Esophagus muscularis mucosa (tissue), 4 donors: ENCODE measurements at places on chromosomes 2 and 18.

DNA sequence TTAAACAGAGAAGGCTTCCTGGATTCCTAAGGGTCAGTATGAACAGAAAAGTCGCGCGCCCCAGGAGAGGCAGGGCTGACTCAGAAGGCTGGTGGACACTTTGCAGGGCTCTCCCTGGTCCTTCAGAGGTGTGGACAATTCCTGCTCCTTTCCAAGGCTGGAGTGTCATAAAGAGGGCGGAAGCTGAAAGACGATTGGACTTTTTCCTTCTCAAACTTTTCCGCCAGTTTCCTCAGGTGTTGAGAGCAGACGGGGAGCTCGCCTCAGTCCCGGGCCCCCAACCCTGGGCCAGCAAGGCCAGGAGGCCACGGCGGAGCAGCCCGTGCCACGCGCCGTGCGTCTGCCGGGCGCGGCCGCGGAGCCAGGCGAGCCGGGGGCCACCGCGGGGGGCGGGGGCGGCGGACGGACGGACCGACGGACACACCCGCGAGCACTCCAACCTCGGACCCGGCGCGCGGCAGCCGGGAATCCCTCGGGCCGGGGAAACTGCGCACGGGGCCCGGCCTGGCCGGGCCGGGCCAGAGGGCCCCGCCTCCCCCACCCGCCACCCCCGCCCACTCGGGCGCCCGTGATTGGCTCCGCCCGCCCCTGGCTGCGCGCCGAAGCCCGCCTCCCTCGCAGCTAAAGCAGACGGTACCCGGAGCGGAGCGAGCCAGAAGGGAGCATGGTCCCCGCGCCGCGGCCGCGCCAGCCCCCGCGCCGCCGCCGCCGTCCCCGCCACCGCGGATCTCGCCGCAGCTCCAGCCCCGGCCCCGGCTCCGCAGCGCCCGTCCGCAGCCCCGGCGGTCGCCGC lies at the start of gene KLHL29:
KLHL29 (plus strand) TSS at position 629 of the 793 bp plus-strand sequence. CDS start 177,018 bp downstream, outside the sequence.
- DNase-seq: peak; percentile 95

DNA sequence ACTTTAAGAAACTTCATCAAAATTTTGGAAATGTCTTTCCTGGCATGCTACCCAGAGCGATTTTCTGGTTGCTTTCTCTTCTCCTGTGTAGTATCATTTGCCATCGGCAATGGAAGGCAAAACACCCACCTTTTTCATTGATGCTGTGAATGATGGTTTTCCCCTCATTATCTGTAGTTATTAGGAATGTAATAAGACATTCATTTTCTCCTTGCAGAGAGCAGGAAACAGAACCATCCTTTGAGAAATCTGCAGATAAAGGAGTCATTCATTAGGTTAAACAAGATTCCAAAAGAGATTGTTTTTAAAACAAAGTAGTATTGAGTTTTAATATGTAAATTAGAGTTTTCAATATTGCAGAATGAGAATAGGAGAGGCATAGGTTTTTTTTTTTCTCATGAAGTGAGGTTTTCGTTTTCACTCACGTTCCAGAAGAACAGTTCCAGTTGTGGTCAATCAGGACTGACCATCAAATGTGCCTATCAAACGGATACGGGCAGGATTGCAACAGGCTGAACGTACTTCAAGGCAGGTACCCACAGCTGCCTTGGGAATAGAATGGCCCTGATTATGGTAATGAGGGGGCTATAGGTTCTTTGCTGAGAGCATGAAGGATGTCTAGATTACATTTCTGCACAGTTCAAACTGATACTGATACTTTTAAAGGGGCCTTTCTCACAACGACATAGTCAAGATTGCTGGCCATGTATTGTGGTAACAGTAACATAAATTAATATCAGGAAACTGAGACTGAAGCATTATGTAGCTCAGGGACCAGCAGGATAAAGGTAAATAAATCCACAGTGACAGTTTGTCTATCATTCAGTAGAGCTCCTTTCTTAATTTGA lies 49.8 kb upstream of the PLA2R1 start:
- DNase-seq: no peak

DNA sequence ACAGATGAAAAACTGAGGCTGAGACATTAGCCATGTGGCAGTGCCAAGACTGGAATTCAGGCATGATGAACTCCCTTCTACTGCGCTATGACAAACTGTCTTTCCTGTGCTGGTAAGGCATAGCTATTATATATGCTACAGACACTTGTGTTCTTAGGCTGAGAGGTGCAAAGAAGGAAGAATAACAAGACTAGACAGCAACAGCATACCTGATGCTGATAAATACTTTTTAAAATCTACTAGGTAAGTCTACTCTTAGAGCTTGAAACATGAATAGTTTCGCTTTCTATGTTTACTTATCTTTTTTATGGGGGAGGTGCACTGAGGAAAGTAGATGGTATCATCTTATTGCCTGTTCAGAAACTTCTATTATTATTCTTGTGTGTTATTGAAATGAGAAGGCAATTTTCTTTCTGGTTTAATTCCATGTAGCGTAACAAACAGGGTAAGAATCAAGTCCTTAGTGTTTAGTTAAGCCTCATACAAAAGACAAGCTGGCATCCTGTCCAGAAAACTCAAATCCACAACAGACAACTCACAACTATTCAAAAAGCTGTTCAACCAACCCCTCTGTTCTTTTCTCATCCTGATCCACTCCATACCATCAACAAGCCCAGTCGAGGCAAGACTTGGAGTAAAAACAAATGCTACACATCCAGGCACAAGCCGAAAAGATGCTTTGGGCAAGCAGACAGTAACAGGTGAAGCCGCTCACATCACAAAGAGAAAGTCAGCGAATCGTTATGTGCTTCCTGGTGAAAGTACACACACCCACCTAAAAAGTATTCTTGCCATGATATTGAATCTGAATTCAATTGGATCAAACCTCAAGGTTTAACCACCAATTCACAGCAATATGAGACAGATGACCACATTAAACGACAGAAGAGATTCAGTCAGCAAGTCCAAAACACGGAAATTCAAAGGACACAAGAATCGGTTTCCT lies 1.5 kb downstream of the TTC32 start:
- DNase-seq: no peak

DNA sequence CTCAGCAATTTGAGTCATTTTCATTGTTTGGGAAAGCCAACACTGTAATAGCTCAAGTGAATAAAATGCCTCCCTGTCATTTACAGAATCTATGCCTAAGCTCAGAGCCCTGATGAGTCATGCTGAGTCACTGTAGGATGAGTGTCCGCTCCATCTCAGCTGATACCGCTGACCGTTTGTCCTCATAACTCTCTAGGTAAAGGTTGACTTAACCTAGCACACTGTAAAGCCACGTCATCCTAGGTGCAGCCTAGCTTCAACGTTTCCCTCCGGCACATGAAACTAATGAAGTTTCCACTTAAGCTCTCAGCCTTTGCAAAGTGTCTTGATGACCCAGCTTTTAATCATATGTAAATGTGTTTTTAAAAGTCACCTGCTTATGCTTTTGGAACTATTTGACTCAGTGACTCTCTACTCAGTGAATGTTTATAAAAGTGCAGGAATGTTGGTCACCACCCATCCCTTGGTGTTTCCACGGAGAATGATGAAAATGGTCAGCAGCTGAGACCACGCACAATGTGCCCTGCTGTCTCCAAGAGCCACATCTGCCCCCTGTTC lies 154.0 kb downstream of the PMAIP1 start:
- no peak for DNase-seq

DNA sequence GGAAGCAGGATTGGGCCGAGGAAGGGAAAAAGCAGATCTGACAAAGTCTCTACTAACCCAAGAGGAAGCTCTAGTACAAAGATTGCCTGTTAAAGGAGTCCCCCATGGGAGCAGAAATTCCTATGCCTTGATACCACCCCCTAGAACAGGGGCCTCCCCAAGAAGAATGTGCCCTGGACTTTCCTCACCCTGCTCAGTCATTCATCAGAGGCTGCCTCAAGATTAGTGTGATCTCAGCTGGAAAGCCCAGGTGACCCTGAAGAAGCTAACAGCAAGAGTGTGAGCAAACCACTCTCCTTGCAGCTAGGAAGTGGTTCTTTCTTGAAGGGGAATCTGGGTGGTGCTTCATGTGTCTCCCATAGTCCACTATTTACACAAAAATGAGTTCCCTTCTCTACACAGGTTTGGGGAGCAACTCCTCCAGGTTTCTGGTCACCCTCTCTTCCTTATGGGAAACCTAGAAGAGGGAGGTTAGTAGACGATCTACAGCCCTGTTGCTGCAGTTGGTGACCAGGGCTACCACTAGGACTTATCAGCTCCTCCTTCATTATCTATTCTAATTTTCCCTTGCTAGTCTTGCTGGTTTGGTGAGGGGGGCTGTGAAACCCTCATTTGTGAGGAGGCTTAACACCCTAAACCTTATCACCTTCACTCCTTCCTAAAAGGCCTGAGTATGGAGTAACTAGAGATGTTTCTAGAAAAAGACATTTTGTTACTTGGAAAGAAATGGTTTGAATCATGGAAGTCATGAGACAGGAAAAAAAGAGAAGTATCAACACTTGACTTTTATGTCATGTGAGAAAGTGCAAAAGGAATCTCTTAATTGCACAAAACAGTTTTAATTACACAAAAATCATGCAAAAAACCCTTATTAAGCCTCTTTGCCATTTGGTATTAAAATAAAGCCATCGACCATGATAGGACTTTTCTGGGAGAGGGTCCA lies 2.9 kb upstream of the WDR7 start:
- no peak for DNase-seq

GRCh38 chr2:46294176-46294836 lies 2.9 kb upstream of the EPAS1 start:
- no peak for DNase-seq

DNA sequence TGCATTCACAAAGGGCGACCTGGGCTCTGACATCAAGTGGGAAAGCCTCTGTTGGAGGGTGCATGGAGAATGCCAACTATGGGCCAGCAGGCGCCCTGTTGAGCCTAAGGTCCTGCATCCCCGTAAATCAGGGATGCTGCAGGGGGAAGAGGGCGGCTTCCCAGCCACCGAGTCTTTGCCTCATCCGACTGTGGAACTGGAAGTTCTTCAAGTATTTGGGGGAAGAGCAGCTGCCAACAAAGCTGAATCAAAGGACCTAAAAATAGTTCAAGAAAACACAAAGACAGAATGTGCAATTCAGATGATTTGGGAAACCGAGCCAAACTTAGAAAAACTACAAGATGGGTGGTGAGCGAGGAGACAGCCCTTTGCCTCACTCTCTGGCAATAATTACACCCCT lies 281.1 kb upstream of the MGAT5 start:
- DNase-seq: no peak

- no peak for DNase-seq
These were observed 71.9 kb upstream of the GALNT5 start for GRCh38 chr2:157185476-157186227.

GRCh38 chr2:101806123-101806522 lies 108.6 kb downstream of the MAP4K4 start:
- DNase-seq: no peak

GRCh38 chr2:126616606-126617069 lies 39.3 kb upstream of the GYPC start:
- DNase-seq: no peak

DNA sequence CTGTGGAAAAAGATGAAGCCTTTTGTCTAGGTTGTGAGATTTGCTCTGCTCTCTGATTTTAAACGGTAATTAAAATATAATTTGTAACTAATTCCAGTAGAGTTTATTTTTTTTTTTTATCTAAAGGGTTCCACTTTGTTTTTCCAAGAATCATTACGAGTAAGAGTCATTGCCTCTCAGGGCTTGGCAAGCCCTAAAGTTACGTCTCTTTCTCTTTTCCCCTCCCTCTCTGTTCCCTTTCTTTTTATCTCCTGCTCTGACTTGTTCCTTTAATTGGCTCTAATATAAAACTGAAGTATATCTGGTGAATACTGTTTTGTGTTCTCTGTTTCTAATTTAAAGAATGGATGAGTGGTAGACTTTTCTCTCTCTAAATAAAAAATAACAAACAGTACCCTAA lies 75.8 kb downstream of the CALCRL start:
- DNase-seq: no peak

DNA sequence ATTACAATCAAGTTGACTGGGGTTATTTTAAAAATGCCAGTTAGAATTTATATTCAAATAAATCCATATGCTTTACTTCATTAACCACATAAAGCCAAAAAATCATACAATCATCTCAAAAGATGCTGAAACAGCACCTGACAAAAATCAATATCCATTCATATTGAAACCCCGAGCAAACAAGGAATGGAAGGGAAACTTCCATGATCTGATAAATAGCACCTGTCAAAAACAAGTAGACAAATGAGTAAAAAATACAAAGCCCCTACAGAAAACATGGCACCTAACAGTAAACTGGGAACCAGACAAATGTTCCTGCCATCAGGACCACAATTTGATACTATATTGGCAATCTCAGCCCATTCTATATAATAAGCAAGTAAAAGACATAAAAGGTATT lies 227.5 kb downstream of the HDAC4 start:
- no peak for DNase-seq

GRCh38 chr2:17228461-17228860 lies 289.8 kb downstream of the RAD51AP2 start:
- no peak for DNase-seq

- DNase-seq: no peak
These were observed 62.6 kb downstream of the EN1 start for GRCh38 chr2:118784860-118785259.

DNA sequence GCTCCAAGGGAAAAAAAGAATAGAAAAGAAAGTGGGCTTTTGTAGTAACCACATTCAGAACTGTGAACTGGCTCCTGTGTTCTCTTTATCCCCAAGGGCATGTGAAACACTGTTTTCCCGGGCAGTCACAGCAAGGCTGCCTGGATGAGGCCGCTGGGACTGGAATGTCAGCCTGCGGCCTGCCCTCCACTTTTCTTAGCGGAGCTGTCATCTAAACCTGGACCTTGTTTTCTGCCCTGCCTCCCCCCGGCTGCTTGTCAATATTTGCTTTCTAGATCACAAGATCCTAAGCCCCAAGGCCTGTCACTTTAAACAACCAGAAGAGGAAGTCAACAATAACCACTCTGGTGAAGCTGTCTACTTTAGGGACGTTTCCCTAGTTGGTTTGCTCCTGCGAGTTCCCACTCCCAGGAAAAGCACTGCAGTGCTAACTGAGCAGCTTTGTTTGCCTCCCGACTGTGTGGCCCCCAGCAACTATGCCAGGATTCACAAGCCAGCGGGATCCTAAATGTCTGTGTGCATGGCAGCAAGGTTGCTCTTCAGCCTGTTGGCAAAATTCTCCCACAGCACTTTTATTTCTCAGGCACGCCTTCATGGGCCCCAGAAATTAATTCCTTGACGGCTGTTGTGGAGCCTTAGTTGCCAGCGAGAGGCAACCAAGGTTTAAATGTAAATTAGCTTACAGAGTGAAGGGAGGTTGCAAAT lies 30.6 kb downstream of the SOWAHC start:
- no peak for DNase-seq

DNA sequence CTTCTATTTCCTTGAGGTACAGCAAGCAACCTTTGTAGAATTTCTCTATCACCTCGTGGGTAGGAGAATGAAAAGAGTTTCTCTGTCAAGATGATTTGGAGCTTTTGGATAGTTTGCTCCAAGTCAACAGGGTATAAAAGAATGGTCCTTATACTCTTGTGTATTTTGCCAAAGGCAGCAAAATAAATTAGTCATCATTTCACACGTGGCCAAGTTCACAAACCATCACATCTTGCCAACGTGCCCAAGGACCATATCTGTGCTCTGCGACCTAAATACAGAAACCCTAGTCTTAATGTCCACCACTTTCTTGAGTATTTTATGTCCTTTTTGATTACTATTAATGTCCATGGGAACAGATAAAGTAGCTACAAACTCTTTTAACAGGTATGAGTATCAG lies 262.9 kb downstream of the AFF3 start:
- no peak for DNase-seq

- no peak for DNase-seq
These were observed 192.8 kb downstream of the ARHGAP15 start for GRCh38 chr2:143321994-143322393.

- DNase-seq: no peak
These were observed 278.6 kb upstream of the HS6ST1 start for GRCh38 chr2:128597121-128597762.
